ENCODE measurements at places on chromosomes 2 and 18.

DNA sequence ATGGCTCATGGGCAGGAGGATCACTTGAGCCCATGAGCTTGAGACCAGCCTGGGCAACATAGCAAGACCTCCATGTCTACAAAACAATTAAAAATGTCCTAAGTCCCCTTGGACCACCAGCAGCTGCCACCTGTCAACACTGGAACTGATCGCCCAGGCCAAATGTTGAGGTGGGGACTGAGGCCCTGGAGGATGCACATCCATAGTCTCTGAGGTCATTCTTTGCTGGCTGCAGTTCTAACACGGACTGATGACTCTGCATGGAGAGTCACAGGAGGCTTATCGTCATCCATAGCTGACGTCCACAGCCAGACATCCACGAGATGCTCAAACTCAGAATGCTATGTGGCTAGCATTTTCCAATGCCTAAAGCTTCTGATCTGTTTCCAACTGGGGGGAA lies 151.3 kb downstream of the BCL2 start:
- no peak for DNase-seq

GRCh38 chr2:15271276-15271675 lies 289.9 kb downstream of the NBAS start:
- no peak for DNase-seq

DNA sequence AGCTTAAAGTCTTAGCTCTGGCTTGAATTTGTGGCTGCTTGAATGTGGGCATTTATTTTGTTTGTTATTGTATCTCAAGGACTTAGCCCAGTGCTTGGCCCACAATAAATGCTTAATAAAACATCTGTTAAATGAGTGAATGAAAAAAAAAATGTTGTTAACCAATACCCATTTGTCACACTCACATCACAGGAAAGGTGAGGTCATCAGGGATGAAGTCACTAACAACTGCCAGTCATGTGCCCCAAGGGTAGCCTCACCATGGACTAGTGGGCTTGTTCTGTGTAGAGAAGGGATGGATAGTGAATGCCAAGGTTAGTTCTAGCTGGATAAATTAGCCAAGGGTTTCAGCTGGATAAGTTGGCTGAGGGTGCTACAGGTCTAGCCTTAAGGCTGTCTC lies 3.0 kb downstream of the NRBP1 start:
- DNase-seq = no peak

GRCh38 chr2:196987649-196988364 lies 61.3 kb upstream of the PGAP1 start:
- no peak for DNase-seq

DNA sequence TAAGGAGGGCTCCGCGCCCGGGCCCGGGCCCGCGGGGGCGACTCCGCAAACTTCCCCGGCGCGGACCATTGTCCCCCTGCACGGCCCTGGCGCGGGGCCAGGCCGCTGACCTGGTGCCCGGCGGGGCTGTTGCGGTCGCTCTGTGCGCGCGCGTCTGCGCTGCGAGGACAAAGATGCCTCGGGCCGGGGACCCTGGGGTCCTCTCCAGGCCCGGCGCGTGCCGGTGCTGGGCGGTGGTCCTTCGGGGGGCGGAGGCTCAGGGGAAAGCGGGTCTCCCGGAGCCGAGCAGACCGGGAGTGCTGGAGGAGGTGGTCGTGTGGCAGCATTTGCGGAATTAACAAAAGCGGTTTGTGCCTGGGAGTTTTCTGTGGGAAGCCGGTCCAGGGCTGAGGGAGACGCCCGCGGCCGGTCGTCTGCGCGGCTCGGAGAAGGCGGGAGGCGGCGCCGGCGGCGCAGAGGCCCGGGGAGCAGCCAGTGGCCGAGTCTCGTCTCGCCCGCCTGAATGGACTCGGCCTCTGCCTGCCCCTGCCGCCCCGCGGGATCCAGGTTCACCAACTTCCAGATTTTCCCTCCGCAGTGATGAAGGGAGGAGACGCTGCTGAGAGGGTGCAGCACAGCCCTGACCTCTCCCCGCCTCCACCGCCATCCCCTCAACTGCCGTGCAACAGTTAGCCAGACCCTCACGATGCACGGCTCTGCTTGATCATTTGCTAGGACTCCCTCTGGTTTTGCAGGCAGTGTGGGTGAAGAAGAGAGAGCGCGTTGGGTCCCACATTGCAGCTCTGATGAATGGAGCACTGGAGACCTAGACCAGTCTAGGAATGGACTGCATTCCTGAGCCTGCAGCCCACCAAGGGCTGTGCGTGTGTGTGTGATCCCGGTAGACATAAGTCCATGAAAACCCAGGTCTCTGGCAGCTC lies 705 bp downstream of the EFR3B start:
- DNase-seq = peak; percentile 3

GRCh38 chr18:59274533-59274928 lies 1.3 kb upstream of the RAX start:
- no peak for DNase-seq

DNA sequence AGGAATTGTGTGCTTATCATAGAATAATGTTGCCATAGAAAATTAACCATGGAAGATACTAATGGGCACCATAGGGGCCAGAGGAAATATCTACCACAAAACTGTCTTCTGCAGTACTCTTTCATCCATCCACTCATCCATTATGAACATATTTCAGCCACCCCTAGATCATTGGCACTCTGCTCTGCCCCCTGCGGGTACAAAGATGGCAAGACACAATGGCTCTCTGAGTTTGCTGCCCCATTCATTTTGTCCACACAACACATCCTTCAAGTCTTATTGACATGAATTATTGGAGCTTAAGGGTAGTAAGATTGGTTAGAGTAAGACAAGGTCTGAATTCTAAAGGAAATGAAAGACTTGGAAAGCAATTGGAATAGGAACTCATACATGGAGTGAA lies 1224.7 kb upstream of the CELF4 start:
- no peak for DNase-seq

- no peak for DNase-seq
These were observed 226.6 kb downstream of the ANKRD30B start for GRCh38 chr18:14974576-14974975.

DNA sequence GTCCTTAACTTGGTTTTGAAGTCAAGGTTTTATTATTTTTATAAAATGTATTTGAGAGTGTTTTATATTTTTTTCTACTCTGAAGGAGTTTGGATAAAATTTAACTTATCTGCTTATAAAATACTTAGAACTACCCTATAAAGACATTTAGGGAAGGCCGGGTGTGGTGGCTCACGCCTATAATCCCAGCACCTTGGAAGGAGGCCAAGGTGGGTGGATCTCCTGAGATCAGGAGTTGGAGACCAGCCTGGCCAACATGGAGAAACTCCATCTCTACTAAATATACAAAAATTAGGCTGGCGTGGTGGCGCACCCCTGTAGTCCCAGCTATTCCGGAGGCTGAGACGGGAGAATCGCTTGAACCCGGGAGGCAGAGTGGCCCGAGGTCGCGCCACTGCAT lies 486.4 kb downstream of the DSC3 start:
- DNase-seq = no peak

DNA sequence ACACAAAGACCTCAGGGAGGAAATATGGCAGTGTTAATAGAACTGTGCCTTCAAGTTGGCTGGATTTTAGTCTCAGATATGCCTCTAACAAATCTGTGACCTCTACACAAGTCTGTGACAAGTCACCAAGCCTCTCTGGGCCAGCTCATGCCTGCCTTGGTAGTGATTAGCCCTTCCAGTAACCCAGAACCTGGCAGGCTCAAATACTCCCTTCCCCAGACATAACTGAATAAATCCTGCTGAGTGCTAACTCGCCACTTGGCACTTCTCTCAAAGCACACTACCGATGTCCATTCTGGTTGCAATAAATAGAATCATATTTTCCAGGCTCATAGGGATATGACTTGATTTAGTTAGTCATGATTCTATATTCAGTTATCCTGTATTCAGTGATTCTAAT lies 15.3 kb upstream of the THSD7B start:
- DNase-seq = no peak

DNA sequence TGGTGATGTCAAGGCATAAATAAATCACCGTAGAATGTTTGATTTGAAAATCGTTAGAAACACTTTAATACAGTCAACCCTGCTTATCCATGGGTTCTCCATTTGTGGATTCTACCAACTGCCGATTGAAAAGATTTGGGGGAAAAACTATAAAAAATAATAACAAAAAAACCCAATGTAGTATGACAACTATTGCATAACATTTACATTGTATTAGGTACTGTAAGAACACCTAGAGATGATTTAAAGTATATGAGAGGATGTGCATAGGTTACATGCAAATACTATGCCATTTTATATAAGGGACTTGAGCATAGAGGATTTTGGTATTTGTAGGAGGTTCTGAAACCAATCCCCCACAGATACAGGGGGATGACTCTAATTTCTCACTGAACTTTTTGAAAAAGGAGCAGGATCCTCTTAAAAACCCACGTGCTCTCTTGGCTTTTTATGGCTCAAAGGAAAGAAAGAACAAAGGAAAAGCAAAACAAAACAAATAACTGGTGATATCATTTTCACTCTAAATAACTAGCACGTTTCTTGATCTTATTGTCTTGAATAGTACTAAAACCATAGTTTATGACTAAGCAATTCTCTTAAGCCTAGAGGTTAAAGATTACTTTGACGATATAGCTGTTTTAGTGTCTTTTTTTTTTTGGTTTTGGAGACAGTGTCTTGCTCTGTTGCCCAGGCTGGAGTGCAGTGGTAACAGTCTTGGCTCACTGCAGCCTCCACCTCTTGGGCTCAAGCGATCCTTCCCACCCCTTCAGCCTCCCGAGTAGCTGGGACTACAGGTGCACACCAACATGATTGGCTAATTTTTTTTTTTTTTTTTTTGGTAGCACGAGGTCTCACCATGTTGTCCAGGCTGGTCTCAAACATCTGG lies 17.0 kb downstream of the GMCL1 start:
- no peak for DNase-seq

GRCh38 chr2:28751956-28752630 lies 463 bp downstream of the PPP1CB start:
- DNase-seq = peak; percentile 17

DNA sequence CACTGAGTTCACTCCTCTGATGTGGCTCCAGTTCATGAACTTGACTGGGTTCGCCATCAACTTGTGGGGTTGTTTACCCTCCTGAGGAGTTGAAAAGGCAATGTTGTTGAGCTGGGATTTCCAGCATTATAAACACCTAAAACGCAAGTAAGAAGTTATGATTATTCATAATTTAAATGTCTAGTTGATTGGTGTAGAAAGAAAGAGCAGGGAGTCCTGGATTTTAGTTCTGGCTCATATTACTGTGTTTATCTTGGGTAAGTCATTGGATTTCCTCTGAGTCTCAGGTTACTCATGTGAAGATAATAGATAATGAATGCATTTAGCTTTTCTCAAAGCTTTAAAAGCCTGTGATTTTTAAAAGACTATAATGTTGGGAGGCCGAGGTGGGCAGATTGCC lies 438.0 kb upstream of the CDH20 start:
- no peak for DNase-seq

- DNase-seq = no peak
These were observed 310.3 kb downstream of the XIRP2 start for GRCh38 chr2:167198576-167198975.
